ENCODE measurements at places on chromosomes 2 and 18.

- no peak for DNase-seq
These were observed 167.7 kb upstream of the SLC14A2 start for GRCh38 chr18:45447355-45448265.

GRCh38 chr2:140128909-140129308, 1348.7 kb upstream of the NXPH2 start:
- no peak for DNase-seq

- DNase-seq: no peak
These were observed 151.6 kb downstream of the FSHR start for GRCh38 chr2:49002750-49003149.

- DNase-seq: no peak
These were observed 45.6 kb upstream of the ZC3H15 start for GRCh38 chr2:186440506-186440905.

DNA sequence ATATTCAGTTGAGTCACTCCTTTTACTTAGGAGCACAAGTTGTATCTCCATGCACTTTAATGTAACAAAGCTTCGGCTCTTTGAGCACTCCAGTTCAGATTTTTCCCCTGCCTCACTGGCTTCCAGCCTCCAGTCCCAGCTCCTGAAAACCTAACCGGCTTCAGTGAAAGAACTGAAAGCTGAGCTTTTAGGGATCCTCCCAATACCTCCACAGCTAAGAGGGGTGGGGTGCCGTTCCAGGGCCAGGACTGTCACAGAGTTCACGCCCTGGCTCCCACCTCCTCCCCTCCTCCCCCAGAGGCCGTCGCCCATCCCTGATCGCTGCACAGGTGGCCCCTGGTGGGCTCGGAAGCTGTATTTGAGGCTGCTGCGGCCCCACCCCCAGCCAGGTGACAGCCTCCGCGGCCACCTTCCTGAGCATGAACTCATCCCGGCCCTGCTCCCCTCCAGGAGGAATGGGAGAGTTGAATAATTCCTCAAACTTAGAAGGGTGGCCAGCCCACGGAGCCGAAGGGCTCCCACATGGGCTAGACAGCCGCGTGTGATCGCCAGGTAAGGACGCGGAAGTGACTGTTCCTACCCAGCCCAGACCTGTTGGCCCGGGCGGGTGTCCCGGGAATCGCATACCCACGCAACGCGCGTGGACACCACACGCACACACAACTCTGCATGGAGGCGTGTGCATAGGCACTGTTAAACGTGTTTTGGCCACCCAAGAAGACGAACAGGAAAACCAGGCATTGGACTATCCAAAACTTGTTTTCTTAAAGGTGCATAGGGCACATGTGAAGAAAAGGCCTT, 1.8 kb downstream of the MYO5B start:
- no peak for DNase-seq

- DNase-seq: no peak
These were observed 292.5 kb downstream of the MTX2 start for GRCh38 chr2:176561706-176562105.

- DNase-seq: no peak
These were observed 17.5 kb upstream of the BIN1 start for GRCh38 chr2:127124426-127124825.

- no peak for DNase-seq
These were observed 110.8 kb downstream of the VIT start for GRCh38 chr2:36807223-36807886.

DNA sequence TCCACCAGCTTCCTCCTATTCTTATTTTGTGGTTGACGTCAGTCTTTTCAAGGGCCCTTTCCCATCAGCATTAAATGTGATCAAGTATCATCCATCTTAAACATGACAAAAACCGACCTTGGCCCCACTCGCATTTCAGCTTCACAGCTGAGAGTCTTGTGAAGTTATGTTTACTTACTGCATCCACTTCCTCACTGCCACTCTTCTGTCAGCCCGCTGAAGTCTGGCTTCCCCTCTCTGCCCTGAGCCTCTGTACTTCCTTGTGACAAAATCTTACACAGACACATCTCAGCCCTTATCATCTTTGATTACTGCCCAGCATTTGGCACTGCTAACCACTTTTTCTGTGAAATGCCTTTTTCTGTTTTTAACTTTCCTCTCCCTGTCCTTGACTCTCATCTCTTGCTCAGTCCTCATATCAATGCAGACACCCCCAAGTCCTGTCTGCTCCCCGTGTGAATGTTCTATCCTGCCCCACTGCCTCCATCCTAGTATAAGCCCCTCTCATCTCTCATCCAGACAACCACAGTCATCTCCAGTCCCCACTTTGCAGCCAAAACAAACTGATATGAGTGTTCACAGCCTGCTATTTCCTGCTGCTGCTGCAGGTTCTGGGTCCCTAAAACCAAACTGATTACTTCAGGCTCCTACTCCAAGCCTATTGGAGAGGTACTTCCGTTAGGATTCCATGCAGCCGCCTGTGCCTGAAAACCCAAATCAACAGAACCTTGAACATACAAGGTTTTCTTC, 31.4 kb downstream of the FOSL2 start:
- no peak for DNase-seq

GRCh38 chr2:140797718-140798117, 1333.1 kb downstream of the LRP1B start:
- DNase-seq: no peak

DNA sequence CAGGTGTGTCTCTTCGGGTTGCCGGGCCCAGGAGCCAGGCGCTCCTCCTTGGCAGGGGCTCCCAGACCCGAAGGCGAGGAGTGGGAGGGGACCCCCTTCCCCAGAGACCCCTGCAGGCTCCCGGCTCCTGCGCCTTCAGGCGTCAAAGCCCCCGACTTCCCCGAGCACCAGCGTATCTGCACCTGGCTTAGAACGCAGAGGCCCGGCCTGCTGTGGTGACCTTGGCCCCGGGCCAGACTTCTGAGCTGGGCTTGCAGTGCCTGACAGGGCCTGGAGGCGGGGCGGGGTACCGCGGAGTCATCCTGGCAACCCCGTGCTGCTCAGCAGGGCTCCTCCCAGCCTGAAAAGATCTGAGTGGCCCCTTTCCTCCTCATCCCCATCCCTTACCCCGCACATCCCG, 27.0 kb downstream of the SKA1 start:
- no peak for DNase-seq

DNA sequence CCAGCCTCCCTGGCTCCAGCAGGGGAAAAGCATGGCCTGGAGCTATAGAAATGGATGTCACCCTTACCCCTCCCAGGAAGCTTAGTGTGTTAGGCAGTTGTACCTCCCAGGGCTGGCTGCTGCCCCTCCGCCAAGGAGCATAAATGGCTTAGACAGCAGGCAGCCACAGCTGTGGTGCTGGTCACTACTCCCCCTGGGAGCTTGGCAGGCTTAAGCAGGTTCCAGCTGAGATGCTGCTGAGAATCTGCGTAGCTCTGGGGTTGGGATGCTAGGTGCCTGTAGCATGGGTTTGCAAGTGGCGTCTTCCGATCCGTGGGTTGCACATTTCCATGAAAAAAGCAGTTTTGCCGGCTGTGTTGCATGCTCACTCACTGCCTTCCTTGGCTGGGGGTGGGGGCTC, 369.7 kb downstream of the CTNNA2 start:
- no peak for DNase-seq

DNA sequence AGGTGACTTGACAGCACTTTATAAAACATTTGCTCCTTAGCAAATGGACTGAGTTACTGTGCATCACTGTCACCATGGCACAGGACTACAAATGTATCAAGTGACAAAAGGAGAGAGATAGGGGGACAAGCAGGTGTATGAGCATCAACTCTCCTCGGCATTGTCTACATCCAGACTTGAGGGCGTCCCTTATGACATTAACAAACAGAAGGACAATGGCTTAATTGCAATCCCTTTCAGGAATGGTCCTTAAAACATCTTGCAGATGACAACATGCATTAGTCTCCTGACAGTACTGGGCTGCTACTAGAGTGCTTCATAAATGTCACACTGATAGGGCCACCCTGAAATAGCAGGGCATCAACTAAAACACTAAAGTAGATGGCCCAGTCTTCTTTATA, 198.8 kb downstream of the PDE1A start:
- no peak for DNase-seq

DNA sequence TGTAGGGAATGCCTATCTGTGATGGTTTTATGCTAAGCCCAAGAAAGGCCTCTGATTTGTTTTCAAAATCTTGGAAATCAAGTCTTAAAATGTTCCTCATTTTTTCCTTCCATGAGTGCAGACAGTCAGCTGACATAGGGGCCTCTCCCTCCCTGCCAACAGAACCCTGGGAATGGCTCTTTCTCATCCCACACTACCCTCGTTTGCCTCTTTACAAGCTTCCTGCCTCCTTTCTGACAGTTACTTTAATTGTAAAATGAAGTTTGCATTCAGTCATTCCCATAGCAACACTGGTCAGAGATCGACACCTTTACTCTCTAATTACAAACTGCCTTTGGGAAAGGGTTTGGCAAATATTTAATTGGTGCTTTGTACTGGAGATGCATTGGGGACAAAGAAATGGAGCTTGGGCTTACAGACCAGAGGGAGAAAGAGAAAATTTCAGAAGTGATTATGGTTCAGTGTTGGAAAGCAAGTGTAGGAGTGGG, 25.4 kb downstream of the KIF5C start:
- DNase-seq: no peak

DNA sequence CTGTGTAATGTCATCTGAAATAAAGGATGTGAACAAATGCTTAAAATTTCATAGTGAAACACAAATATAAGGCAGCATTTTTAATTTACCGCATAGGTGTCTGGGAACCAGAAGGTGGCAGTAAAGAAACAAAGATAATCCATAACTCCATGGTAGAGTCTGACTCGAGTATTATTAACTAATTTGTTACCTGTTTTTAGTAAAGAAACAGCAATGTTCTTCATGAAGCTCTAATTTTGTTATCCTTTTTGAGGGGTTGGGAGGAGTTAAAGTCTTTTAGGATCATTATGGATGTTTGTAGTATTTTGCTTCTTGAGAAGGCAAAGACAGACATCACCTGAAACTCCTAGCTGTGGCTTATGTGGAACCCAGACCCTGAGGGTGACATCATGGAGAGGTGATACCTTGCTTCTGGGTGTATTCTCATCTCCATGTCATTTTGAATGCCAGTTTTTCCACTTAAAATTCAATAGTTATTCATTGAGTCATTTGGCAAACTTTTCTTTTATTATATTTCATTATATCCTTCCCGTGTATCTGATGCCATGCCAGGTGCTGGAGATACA, 286.2 kb upstream of the EPAS1 start:
- DNase-seq: no peak

DNA sequence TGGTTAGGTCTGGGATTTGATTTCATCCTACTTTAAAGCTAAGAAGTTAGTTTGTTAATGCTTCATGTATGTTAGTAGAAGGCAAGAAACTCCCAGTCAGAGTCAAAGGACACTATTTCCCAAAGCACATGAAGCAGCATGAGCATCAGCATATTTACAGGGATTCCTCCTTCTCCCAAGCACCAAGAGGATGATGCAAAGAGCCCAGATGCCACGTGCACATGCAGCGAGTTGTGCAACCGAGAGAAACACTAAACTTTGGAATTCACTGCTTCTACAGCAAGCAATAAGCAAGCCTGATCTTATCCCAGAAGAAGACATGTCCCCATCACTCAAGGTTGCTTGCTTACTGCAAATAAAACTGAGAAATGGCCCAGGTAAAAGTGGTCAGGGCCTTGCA, 32.5 kb downstream of the CPO start:
- no peak for DNase-seq

DNA sequence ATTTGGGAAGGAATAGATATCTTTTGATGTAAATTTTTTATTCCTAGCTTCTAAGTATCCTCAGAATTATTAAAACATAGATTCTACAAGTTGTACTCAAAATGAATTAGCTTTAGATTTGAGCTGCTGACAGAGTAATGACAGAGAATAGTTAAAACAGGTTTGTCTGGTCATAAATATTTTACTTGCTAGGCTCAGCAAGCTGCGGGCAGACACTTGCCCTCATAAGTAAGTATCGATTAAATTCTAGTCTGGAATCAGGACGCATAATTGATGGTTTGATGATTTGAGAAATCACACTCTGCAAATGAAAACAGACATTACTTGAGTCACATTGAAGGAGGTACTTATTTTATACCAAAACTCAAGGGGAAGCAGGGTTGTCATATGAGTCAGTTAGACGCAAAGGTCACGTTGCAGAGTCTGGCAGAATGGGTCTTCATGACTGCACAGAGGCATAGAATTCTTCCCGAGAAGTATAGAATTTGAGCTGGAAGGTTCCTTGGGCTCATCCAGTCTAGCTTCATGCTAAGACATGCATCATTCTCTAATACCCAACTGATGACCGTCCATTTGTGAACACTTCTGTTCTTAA, 27.5 kb downstream of the ARL4C start:
- no peak for DNase-seq

GRCh38 chr2:112777036-112777435, 7.3 kb downstream of the IL1A start:
- no peak for DNase-seq

GRCh38 chr2:240642806-240643092, 17.5 kb downstream of the GPR35 start:
- no peak for DNase-seq

GRCh38 chr2:127721978-127722355, 20.7 kb downstream of the SFT2D3 start:
- DNase-seq: no peak

- DNase-seq: no peak
These were observed 218.0 kb downstream of the LOXHD1 start for GRCh38 chr18:46439037-46439436.

All from cortex of kidney (tissue), 1 donor.